Cortex of kidney (tissue), 1 donor: ENCODE measurements at places on chromosomes 12 and 14.

- DNase-seq = no peak
These were observed 2.3 kb downstream of the DGLUCY start for GRCh38 chr14:91115986-91116770.

DNA sequence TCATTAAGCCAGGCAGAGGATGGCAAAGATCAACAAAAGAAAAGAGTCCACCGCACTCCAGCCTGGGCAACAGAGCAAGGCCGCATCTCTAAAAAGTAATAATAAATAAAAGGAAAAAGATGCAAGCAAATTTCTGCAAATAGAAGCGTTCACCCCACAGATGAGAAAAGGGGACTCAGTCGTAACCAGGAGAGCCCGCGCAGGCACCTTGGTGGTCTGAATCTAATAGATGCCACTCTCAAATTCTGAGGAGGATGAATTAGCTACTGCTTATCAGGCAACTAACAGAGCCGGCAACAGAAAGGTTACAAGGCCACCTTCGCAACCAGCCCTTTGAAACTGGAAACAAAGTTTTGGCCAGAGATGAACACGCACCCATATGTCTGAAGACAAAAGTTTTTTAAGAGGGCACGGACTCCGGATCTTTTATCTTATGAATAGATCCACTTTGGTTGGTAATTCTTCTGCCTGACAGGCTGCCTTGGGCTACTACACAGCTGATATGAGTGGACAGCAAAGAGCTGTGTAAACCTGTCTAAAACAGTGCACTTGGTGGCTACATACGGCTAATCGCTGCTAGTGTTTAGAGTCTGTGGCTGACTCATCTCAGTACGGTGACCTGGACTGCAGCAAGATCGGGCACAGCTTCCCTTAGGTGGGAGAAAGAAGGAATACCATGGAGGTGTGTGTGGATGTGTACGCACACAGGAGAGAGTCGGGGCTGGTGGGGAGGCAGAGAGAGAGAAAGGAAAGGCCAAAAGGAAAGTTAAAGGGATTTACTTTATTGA is 32.9 kb upstream of the TTC7B start:
- DNase-seq = no peak

GRCh38 chr12:8553088-8553627 is 12.5 kb upstream of the CLEC4E start:
- DNase-seq = no peak

DNA sequence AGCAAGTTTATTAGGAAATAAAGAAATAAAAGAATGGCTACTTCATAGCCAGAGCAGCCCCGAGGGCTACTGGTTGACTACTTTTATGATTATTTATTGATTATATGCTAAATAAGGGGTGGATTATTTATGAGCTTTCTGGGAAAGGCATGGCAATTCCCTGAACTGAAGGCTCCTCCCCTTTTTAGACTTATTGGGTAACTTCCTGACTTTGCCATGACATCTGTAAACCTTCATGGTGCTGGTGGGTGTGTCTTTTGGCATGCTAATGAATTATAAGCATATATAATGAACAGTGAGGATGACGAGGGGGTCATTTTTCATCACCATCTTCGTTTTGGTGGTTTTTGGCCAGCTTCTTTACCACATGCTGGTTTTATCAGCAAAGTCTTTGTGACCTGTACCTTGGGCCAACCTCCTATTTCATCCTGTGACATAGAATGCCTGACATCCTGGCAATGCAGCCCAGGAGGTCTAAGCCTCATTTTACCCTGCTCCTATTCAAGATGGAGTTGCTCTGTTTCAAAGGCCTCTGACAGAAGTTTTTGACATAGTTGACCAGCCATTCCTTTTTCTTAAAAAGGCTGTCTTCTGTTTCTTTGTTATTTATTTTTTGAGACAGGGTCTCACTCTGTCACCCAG is 11.1 kb upstream of the PTGES3 start:
- no peak for DNase-seq

DNA sequence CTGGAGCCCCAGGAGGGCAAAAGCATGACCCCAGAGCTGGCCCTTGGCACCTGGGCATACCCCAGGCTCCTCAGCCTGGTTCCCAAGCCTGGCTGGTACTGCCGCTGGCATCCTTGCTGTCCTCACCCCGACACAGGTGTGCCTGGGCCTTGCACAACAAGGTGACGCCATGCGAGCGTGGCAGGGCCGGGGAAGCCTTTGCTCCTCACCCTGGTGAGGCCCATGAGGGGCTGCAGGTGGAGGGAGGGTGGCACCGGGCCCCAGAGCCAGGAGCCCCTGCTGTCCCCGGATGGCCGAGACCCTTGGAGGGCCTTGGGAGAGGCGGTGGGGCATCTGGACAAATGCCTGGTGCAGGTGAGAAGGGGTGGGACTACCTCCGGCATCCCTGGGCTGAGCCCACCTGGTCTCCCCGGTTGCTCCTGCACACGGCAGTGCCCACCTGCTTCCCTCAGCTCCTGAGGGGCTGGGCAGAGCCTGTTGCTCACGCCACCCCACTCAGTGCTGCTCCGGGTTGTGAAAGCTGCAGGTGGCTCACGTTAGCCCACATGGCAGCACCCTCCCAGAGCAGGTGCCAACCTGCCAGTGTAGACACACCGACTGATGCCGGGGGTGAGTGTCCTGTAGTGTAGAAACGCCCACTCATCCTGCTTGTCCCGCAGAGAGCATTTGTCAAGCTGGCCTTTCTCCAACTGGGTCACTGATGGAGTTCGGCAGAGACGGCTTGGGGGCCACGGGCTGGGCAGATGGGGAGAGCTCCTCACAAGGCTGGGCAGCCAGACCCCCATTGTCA is 24.6 kb upstream of the KIF26A start:
- DNase-seq = no peak

DNA sequence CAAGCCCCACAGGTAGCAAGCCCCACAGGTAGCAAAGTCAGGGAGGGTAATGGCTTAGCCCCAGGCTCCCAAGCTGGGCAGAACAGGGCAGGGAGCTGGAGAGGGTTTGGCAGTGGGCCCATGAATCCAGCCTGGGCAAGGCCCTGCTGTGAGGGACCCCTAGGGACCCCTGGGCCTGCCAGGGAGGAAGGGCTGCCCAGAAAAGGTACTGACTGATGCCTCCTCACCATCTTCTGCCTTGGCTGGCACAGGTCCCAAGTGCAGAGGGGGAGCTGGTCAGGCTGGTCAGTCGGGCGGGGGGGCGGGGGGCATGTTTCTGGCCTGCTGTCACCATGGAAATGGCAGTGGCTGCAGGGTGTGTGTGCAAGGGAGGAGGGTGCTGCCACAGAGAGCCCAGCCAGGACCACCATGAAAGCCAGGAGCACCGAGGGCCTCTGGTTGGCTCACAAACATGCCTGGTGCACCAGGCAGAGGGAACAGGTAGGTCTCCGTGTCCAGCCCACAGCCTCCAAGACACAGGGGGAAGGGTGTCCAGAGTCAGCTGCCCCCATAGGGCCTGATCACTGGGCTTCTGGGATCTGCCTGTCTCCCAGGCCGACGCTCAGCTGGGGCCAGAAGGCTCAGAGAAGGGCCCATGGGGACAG is 1.5 kb upstream of the CRIP2 start:
- DNase-seq = no peak
